PC-9 (cell line): ENCODE measurements at places on chromosomes 1 and 21. TPM values are rescaled to one million over a fixed set of nuclear protein-coding genes. Genes with fewer than 3 reads are reported as not detected.

The CCDC190 gene
- total RNA-seq: not detected in 2 replicates

DNA sequence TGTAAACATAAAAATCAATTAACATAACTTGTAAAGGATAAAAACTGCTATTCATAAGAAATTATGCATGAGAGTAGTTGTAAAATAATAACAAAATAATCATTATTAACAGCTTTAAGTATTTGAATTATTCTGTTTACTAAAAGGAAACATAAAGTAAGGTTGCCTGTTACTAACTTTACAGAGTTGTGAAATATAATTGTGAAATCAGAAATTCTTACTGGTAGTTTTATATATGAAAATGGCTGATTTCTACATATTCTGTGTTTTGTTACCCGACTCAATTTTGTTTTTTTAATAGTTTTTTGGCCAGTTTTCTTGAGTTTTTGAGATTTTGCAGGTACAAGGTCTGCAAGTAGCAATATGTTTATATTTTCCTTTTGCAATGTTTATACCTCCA, 27.8 kb downstream of the FNBP1L start:
- DNase-seq: no peak

The CYP4A11 gene
- total RNA-seq: not detected in 2 replicates

DNA sequence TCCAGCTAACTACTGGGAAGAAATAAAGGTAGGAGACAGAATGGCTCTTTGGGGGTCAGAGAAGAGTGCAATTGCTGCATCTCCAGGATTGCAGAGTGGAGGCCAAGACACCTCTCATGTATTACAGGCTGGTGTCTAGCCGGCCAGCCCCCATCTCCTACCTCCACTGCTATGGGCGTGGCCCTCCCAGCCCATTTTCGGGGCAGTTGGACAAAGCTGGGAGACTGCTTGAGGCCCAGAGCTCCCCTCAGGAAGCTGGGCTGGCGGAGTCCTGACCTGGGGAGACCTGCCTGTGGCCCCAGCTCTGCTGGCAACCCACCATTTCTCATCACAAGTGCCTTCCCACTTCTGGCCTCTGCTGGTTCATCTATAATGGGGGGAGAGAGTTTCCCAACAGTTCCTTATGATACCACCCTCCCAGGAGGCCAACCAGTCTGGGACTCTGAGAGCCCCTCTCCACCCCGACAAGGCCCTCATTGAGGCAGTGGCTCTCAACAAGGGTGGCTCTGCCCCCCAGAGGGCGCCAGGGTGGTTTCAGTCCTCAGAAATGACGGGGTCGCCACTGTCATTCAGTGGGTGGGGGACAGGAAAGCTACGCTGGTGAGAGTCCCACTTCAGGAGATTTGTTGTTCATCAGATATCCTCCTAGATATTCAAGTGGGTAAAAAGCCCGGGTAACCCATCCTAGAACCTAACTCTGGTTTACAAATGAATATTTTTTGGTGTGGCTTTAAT, 11.5 kb downstream of the RAP1GAP start:
- DNase-seq: no peak

- DNase-seq: no peak
Observed at GRCh38 chr1:73564294-73564693, 633.7 kb downstream of the LRRIQ3 start.

- DNase-seq: no peak
Observed at GRCh38 chr1:212668477-212668876, 31.2 kb downstream of the BATF3 start.

The GOLT1A gene
- total RNA-seq: 18.7 and 22.8 TPM in 2 replicates

DNA sequence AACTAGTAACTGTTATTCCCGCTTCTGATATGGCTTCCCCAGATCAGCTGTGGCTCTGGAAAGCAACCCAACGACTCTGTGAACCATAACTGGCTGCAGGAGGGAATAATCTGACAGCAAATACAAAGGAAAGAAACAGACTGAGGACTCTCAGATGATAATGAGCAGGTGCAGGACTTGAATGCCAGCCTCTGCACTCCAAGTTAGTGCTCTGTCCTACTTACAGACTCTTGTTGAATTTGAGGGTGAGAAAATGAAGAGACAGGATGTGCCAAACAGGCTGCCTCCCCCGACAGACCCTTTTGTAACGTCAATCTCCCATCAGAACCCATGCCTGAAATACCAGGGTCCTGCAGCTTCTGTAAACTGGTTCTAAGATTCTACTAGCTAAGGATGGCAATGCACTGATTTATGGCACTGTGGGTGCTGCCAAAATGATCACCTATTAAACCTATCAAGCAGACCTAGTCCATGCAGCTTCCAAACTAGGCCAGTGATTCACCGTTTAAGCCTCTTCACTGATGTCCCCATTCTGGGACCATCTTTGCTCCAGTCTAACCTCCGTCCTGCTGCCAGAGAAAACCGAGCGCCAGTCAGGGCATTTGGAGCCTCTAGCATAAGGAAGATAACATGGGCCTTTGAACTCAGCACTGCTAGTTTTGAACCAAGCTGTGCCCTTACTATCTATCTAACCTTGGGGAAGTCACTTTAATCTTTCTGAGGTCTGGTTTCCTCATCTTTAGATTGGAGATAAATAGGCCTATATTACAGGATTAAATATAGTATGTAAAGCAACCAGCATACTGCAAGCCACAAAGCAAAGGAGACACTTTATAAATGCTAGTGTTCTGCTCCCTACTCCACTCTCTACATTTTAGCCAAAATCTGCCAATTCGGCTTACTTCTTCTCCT, 4.8 kb downstream of the MKNK1 start:
- DNase-seq: no peak

The PRR9 gene
- not detected in 2 replicates for total RNA-seq

DNA sequence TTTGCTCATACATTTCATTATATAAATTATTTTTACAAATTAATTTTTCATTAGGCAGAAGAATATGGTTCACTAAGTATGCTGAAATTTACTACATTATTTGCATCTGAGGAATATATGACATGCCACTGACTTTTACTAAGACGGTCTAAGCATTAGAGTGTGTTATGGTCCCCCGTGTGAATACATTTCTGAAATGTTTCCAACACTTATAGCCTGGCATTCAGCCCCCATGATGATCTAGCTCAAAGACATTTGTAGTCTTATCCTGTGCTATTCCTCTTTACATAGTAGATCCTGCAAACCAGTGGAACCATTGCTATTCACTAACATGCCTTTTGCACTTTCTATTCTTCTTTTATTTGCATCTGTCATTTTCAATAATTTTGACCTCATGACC, 1878.0 kb downstream of the MRPL39 start:
- no peak for DNase-seq

DNA sequence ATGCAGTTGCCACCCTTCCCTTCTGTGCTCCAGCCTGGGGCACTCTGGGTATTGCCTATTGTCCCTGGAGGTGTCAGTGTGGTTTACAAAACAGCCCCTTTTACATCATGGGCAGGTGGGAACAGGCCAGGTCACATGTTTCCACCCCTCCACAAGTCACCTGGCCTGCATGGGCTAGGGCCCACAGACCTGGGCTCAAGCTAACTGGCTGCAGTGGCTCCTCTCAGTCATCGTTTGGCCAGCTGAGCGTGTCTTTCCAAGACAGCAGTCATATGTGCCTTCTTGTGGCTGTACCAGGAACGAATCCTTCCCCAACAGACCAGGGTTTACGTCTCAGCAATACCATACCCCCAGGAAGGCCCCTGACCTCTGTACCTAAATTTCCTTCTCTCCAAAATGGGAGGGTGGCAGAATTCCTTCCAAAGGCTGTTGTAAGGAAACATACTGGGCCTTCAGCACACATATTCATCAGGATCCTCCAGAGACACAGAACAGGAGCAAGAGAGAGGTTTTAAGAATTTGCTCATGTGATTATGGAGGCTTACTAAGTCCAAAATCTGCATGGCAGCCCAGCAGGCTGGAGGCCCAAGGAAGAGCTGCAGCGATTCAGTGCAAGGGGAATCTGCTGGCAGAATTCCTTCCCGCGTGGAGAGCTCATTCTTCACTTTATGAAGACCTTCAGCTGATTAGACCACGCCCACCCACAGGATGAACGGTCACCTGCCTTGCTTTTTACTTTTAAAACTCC, 10.6 kb upstream of the TAS1R2 start:
- DNase-seq: no peak

- DNase-seq: no peak
Observed at GRCh38 chr1:26923711-26924110, 2.2 kb downstream of the NUDC start.

The SLC45A3 gene
- 15.2 and 19.9 TPM in 2 replicates for total RNA-seq

The RNF186 gene
- total RNA-seq: not detected in 2 replicates

DNA sequence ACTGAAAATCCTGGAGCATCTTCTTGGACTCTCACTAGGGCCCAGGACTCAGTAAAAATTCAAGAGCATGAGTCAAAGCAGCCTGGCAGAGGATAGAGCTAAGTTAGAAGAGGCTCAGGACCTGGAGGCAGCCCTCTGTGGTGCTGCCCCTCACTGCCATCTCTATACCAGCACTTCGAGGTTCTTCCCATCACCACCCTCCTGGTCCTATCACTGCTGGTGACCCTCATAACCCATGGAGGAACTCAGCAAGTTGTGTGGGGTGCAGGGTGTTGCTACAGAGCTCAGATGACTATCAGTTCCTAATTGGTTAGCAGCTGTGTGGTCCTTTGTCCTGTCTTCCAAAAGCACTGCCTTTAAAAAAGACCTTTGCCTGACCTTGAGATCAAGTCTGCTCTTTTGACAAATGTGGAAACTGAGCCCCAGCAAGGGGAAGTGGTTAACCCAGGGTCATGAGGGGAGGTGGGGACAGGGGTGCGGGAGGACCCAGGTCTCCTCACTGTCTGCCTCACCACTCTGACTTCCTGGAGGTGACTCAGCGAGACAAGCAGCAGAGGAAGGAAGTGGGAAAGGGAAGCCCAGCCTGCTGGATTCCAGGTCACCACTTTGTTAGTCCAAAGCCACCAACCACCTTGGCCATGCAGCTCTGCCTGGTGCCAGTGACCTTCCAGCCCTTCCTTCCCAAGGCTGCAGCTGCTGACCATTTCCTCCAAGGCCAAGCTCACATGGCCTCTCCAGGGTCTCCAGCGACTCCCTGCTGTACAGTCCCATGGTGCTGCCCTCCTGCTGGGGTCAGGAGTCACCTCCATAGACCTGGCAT, 199.4 kb upstream of the EDN2 start:
- DNase-seq: peak; percentile 57
